ENCODE measurements at places on chromosomes 7 and 10. TPM values are rescaled to one million over a fixed set of nuclear protein-coding genes. Genes with fewer than 3 reads are reported as not detected.

GRCh38 chr7:38413784-38414183, 140.3 kb upstream of the TARP start:
- DNase-seq, result no peak

GIMAP5 gene
- 14.4 TPM for polyA plus RNA-seq

KCNH2 gene
- polyA plus RNA-seq, result 4.5 TPM

DNA sequence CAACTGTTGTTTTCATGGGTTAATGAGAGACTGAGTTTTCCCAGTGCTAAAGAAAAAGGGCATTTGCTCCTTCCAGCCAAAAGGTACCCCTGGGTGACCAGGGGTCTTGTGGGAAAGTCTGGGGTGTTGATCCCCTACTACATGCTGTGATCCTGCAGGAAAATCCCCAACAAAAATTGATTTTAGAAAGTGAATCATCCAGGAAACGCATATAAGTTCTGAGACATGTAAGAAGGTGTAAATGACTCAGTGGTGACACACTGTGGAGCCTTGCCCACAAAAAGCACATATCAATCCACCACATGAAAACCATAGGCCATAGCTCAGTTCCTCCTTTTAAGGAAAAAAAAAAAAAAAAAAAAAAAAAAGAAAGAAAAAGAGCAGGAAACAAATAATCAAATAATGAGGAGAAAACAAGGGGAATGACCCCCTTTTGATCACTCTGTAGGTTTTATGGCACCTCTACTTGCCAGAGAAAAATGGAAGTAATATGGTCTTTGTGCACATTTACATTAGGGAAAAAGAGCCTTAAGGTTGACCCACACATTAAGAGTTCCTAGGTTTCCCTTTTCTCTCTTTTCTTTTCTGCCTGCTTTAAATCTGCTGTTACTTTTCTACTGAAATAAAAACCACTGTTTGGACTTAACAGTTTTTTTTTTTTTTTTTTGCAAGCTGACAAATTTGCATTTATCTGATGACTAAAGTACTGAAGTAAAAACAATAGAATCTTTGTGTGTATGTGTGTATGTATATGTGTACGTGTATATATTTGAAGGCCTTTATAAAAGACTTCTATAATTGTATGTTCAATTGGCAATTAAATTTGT, 386.0 kb downstream of the KIF20B start:
- no peak for DNase-seq

Data from right lung (tissue), 10 donors.